Motor neuron (in vitro differentiated cells): ENCODE measurements at places on chromosomes 7 and 10.
A peak's percentile ranks its signal among the peaks of the same experiment; 100 is the strongest.

- no peak for ATAC-seq
Measured at GRCh38 chr7:18529239-18529638, 33.7 kb downstream of the HDAC9 start.

- no peak for ATAC-seq
Measured at GRCh38 chr7:99000904-99001465, 122.7 kb downstream of the TRRAP start.

DNA sequence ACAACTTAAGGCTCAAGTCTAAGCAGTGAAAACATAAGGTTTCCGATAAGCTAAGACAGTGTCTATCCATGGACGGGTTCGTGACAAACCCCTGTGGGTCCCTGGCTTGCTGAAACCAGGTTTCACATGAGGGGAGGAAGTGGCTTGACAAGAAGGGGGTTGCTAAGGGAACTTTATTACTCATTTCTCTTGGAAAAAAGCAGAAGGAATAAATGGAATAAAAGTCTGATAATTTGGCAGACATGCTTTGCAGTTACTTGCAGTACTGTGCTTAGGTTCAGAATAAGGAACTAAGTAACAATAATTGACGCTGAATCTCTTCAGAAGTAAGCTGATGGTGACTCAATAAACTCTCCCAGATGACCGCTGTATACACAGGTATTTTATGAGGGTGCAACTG, 34.7 kb downstream of the RBM17 start:
- no peak for ATAC-seq

DNA sequence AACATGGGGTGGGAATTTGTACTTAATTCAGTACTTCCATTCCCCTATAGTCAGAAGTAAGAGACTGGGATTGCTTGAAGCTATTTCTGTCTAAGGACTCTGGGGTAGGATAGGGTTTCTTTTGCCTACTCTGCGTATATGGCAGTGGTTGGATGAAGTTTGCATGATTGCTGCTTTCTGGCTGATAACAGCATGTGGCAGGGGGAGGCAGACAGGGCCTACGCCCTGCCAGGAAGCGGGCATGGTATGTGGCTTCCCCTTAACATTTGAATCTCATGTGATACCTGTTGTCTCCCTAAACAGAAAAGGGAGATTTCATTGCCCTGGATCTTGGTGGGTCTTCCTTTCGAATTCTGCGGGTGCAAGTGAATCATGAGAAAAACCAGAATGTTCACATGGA, 57.1 kb downstream of the TACR2 start:
- ATAC-seq = no peak

DNA sequence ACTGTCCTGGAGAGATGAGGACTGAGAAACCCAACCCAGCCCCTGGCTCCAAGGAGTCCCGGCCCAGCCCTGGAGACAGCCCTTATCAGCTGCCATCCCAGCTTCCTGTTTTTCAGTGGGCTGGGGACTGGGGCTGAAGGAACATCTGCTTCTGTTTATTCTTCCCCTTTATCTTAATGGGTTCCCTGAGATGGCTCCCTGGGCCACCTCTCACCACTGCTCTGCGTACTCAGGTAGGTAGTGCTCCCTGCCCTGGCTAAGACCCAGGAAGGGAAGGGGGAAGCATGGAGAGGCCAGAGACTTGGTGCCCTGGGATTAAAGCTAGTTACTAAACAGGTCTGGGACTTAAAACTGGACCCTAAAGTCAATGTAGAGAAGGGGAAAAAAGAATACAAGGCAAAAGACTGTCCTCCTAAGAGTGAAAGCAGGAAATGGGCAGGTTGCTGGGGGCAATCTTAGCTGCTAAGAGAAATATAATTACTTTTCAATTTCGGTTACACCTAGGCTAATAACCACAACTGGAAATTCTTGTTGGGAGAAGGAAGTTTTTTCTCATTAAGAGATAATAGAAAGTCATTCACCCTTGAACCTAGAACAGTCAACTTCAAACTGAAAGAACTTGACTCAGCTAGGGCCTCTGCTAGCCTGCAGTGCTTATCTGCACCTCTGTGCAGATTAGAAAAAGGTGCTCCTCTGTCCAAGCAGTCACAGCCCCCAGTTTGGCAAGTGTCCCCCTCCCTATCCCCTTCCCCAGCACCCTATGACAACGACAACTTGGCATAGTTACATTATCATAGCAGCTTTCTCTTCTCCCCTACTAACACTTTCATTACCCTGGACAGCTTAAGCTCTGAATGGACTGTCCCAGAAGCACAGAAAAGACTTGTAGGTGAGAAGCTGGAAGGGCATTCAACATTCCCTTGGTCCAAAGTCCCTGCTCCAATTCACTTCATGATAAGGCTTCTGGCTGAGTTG, 65.6 kb upstream of the KDM7A start:
- ATAC-seq = no peak

- ATAC-seq = no peak
Measured at GRCh38 chr7:26451997-26452396, 160.3 kb downstream of the SNX10 start.

DNA sequence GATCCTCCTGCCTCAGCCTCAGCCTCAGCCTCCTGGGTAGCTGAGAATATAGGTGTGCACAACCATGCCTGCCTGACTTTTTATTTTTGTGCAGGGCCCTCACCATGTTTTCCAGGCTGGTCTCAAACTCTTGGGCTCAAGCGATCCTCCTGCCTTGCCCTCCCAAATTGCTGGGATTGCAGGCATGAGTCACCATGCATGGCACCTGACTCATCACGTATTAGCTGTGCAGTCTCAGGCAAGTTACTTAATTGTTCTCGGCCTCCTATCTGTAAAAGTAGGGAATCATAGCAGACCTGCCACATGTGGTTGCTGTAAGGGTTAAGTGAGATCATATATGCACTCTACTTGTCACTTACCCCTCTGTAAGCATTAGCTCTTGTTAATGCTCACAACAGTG, 117.2 kb downstream of the ANLN start:
- no peak for ATAC-seq

GRCh38 chr10:11473128-11473760, 138.2 kb downstream of the USP6NL start:
- no peak for ATAC-seq

GRCh38 chr10:8146650-8147049, 92.2 kb downstream of the GATA3 start:
- ATAC-seq = no peak

GRCh38 chr10:112955582-112956421, 5.8 kb downstream of the TCF7L2 start:
- no peak for ATAC-seq

DNA sequence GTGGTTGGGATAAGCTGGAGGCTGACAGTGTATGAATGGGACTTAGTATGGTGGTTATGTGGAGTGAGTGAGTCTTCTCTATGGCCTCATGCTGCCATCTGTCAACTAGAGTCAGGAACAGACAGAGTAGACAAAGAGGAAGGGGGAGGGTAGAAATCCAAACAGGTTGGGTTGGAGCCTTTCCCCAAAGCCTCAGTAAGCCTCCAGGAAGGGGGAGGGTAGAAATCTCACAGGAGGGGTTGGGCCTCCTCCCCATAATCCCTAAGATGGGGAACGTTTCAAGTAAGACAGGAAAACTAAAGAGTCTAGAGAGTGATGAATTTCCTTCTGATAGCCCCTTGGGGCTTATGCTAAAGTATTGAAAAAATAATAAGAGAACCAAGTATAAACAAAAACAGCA, 2.0 kb upstream of the AKR1B15 start:
- peak; percentile 58 for ATAC-seq

DNA sequence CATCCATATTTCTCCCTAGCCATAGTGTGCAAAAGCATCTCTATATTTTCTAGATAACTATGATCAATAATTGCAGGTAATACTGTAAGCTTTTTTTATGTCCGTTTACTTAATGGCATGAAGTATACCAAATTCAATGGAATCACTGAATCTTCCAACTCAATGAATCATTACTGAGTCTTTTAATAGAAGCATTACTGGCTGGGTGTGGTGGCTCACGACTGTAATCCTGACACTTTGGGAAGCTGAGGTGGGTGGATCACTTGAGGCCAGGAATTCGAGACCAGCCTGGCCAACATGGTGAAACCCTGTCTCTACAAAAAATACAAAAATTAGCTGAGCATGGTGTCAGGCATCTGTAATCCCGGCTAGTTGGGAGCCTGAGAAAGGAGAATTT, 372.5 kb downstream of the BMPER start:
- no peak for ATAC-seq

DNA sequence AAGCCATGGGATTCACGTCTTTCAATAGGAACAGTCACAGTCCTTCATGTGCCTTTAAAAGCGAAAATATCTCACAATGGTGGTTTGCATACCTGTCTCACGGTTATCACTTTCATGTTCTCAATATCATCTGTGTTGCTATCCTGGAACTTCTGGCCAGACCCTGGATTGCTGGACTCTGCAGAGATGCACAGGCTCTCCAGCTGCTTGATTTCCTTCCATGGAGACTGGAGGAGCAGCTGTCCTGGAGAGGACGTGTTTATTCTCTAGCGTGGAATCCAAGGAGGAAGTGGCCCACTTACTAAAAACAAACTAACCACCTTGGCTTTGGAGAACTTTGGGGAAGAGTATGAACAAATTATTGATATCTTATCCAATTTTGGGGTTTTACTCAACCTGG, 16.5 kb downstream of the BTBD16 start:
- ATAC-seq = no peak

DNA sequence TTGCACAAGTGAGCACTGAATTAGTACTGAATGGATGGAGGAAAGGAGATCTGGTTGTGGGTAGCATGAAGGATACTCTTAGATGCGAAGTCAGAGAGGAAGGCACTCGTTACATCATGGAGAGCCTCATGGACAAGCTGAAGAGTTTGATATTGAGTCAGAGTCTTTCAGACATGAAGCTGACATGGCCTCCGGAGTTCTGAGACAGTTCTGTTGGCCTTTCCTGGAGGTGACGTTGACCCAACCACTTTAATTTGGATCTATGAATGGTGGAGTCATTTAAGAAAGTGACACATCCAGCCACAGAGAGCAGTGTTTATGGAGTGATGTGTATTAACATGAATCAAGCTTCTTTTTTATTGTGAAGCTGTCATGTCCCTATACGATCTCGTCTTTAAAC, 286.3 kb upstream of the CDC14C start:
- ATAC-seq = no peak

DNA sequence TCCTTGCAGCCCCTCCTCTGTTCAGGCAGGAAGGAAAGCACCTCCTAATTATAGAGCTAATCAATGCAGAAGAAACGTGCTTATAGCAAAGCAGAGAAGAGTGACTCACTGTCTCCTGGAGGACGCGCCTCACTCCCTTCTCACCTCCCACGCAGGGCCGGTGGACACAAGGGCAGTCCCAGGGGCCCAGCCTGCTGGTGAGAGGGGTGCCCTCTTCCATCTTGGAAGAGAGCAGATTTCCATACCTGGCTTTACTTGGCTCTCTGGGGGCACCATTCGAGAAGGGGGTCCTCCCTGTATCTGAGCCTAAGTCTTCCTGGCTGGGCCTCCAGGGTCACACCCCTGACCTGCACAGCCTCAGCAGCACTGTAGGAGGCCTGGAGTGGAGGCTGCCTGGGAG, 55.8 kb downstream of the RASGEF1A start:
- peak; percentile 40 for ATAC-seq

- no peak for ATAC-seq
Measured at GRCh38 chr10:4138146-4138721, 353.2 kb upstream of the KLF6 start.

DNA sequence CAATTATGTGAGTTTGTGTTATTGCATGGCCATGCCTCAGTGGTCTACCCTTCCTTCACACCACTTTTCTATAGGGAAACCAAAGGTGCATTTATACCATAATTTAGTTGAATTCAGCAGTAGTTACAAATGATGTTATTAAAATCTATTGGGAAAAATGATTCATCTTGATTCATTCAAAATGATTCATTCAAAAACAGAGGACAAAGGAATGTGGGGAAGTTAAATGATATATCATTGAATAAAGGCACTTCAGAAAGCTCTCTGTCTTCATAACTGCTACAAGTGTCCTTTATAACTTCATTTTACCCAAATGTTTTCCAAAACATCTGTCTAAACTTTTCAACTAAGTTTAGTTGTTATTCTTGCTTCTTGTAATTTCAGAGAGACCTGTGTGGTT, 722.9 kb downstream of the GRM8 start:
- no peak for ATAC-seq

DNA sequence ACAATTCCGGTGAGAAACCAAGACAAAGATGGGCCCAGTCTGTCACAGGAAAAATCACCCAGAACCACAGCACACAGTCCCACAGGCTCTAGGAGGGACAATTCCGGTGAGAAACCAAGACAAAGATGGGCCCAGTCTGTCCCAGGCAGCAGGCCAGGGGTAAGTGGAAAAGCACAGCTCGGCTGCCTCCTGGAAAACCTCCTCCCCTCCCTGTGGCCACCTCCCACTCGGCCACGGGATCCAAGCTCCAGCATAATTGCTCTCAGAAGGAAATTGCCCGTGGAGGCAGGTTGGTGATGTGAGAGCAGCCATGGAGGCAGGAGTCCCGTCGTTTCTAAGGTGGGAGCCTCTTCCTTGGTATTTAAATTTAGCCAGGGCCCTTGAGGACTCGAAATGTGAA, 95.7 kb downstream of the PLXNA4 start:
- no peak for ATAC-seq

GRCh38 chr7:139403601-139404000, 43.9 kb downstream of the LUC7L2 start:
- ATAC-seq = no peak

- ATAC-seq = no peak
Measured at GRCh38 chr7:28939367-28939766, 18.8 kb downstream of the TRIL start.

GRCh38 chr7:152756116-152756515, 3.4 kb upstream of the ACTR3B start:
- ATAC-seq = peak; percentile 18

- ATAC-seq = no peak
Measured at GRCh38 chr7:31100871-31101270, 48.8 kb downstream of the ADCYAP1R1 start.

GRCh38 chr7:44539669-44540506, 1.2 kb downstream of the NPC1L1 start:
- ATAC-seq = no peak

- no peak for ATAC-seq
Measured at GRCh38 chr10:108082596-108082995, 918.1 kb upstream of the SORCS1 start.

DNA sequence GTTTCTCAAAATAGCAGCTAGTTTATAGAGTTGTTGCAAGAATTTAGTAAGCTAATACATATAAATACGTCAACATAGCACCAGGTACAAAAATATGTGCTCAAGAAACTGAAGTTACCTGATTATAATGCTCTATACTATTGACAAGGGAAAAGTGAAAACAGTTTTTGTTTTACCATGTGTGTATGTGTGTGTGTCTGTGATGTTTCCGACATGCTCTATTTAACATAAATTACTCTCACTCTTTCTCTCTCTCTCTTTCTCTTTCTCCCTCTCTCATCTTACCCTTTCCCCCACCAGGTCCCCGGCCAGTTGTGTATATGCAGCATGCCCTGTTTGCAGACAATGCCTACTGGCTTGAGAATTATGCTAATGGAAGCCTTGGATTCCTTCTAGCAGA, 4.3 kb downstream of the LIPN start:
- ATAC-seq = no peak

- ATAC-seq = no peak
Measured at GRCh38 chr7:96407427-96407826, 85.5 kb upstream of the SLC25A13 start.

GRCh38 chr7:10973942-10974911, 555 bp downstream of the PHF14 start:
- ATAC-seq = peak; percentile 45

GRCh38 chr10:17428351-17429097, 25.9 kb downstream of the ST8SIA6 start:
- ATAC-seq = no peak

GRCh38 chr7:93992421-93993110, 11.6 kb downstream of the BET1 start:
- no peak for ATAC-seq
